ELF-1 (cell line): ENCODE measurements at places on chromosomes 1 and 21.

GRCh38 chr1:229310833-229311232, 32.0 kb downstream of the CCSAP start:
- no peak for DNase-seq

DNA sequence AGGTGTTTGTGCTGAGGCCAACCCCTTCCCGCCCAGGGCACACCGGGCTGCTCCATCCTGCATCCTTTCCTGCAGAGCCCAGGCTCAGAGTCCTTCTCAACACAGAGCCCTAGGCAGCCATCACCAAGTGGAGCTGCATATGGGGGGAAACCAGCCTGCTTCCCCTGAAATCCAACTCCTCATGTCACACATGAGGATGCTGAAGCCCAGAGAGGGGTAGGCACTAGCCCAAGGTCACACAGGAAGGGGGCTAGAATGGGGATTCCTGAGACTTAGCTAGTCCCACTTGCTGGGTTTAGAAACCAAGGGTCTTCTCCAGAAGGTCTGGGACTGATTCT, 5.5 kb upstream of the TNFRSF1B start:
- DNase-seq, result no peak

- DNase-seq, result peak; percentile 0
Observed at GRCh38 chr1:227890451-227891222, 57.1 kb downstream of the WNT9A start.

GRCh38 chr1:36307601-36308330, 1.6 kb downstream of the SH3D21 start:
- DNase-seq, result no peak

- DNase-seq, result no peak
Observed at GRCh38 chr1:204780630-204781029, 90.0 kb upstream of the NFASC start.

GRCh38 chr21:17359781-17360180, 153.1 kb upstream of the CXADR start:
- DNase-seq, result no peak
